SW 1271 (cell line): ENCODE measurements at places on chromosomes 4 and X.

DNA sequence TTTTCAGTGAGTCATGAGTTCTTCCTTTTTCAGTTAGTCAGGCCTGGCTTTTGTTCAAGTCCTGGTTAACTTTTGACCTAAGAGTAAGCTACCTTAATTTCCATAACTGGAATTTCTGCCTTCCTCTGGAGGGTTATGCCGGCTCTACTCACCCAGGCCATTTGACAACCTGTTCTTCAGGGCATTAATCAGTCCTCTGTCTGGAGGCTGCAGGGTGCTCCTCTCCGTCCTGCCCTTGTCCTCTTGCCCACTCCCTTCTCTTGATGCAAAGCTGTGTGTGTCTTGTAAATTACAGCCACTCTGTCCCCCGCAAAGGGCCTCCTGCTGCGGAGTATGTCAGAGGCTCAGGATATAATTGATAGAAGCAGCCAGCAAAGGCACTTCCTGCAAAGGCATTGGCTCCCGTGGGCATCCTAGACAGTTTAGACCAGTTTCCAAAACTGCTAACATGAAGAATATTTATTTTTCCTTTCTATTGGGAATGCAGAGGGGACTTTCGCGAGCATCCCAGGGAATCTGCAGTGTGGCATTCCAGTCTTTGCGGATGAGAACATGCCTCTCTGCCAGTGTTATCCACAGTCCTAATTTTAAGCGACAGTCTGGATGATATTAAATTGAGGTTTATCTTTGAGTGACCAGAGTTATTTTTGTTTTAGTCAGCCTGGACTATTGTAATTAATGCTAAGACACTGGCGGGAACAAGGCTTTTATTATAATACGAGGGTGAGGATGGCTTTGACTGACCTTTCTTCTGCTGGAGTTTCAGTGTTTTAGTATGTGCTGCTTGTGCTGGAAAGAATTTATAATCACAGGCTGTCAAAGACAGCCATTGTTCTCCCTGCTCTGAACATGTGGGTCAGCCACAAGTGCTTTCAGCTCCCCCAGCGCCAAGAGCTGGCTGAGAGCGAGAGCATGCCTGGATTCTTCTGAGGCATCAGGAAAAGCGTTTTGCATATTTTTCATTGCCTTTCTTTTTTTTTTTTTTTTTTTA, 74.2 kb downstream of the LIMCH1 start:
- DNase-seq = no peak

GRCh38 chr4:169064296-169064695, 54.2 kb upstream of the CBR4 start:
- DNase-seq = no peak

- DNase-seq = no peak
Measured at GRCh38 chr4:37549041-37549440, 137.1 kb downstream of the RELL1 start.

GRCh38 chr4:52015366-52015765, 4.8 kb downstream of the LRRC66 start:
- DNase-seq = no peak

DNA sequence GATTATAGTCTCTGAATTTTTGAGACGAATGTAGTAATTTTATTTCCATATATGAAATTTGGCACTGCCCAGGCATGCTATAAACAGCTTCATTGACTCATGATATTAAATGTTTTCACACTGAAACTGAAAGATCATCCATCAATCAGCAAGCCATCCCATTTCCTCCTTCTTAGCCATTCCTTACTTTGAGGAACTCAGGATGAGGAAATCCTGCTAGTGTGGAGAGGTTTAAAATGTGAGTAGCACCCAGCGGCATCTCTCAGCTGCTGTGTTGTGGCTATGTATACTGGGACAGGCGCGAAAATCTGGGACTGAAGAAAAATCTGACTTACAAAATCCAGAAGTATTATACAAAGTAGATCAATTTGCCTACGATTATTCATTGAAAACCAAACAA, 52.1 kb downstream of the PTCHD1 start:
- DNase-seq = no peak

- no peak for DNase-seq
Measured at GRCh38 chr4:109434007-109434971, 674 bp downstream of the SEC24B start.

DNA sequence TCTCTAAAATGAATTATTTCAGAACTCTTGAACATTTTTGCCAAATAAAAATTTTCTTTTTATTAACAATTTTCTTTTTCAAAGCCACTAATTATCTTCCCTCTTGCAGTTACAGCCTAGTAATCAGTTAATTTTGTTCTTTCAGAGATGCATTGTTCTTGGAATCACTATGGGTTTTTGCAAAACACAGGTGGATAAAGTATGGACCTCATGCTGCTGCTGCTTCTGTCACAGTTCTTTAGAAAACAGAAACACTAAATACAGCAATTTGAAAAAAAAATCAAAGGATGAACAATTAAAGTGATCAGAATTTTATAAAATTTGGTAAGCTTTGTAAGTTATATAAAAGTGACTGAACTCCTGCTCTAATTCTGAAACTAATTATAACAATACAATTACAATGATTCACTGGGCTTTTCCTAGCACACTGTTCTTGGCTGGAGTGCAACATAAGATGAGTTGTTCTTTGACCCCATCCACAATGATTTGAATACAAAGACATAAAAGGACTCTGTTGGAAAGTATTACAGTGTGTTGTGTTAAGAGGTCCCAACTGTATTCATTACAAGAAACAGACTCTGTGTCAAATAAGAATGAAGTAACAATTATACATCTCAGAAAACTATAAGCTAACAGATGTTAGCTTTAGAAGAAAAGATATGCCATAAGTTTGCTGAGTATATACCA, 59.4 kb upstream of the GK2 start:
- no peak for DNase-seq

DNA sequence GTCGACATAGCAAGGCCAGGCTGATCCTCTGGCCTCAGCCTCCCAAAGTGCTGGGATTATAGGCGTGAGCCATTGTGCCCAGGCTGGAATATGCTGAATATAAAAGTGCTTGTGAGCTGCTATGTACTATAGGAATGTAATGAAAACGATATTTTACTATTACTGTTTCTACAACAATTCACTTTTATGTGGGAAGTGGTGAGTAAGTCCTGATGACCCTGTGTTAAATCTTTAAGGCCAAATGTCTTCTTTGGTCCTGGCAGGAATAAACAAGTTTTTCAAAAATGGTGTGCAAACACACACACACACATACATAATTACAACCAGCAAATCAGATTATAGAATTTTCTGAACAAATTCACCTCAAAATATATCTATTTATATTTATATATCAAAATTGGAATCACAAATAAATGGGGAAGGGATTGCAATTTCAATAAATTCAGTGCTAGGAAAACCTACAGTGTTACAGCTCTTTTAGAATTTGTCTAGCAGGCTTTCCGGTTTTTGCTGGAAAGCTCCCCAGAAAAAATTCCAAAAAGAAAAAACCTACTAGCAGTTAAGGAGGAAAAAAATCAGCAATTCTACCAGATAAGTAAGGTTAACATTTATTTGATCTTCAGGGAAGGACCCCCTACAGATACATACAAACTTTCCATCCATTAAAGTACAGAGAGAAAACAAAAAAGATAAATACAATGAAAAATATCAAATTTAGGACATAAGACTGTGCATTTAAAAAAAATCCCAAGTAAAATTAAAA, 17.9 kb downstream of the SMIM14 start:
- no peak for DNase-seq

DNA sequence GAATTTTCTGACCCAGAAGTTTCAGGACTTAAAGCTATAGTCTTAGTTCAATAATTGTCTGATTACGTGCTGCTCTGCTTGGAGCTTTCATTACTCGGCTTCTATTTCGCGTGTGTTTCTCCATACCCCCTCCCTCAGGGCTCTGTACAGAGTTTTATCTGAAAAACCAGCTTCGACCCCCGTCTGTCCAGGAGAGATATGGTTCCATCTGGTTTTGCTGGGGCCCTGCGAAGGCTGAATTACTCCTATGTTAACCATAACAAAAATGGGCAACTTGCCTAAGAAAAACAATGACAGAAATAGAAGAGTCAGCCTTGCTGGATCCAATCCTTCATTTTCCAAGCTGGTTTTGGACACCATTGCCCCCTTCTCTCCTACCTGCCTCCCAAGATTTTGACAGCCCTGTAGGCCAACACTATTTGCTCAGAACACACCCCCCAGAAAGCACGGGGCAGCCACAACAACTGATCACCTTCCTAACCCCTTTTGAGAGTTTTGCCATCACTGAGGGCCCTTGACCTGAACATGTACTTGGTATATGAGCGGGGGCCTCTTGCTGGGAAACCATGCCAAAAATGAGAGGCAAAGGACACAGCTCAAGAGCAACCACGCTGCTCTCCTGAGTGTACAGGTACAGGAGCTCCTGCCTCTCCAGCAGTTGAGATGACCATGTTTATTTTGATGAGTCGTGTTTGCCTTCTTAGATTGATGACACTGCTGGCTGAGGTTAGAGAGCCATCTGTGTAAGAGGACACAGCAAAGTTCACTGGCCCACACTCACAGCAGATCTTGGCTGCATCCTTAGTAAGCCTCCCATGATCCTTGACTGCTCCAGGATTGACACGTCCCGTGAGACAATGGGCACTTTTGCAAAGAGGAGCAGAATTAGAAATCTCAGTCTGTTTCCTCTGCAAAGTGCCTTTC, 36.2 kb upstream of the ATP6AP2 start:
- no peak for DNase-seq

GRCh38 chr4:11138964-11139363, 289.7 kb downstream of the HS3ST1 start:
- no peak for DNase-seq

- no peak for DNase-seq
Measured at GRCh38 chr4:16659079-16659478, 239.4 kb downstream of the LDB2 start.

- DNase-seq = no peak
Measured at GRCh38 chr4:37993806-37994205, 33.6 kb downstream of the PTTG2 start.

DNA sequence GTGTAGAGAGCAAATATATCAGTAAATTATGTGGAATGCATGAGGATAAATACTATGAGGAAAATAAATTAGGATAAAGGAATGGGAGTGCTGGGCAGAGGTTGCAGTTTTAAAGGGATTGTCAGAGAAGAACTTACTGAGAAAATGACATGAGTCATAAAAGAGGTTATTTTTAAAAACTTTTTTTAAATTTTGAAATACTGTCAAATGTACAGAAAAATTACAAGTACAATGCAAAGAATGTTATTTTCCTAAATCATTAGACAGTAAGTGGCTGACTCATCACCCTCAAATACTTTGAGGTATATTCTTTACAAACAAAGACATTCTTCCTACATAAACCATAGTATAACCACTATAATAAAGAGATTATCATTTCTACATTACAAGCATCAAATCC, 29.8 kb upstream of the H2AZ1 start:
- DNase-seq = peak; percentile 15

DNA sequence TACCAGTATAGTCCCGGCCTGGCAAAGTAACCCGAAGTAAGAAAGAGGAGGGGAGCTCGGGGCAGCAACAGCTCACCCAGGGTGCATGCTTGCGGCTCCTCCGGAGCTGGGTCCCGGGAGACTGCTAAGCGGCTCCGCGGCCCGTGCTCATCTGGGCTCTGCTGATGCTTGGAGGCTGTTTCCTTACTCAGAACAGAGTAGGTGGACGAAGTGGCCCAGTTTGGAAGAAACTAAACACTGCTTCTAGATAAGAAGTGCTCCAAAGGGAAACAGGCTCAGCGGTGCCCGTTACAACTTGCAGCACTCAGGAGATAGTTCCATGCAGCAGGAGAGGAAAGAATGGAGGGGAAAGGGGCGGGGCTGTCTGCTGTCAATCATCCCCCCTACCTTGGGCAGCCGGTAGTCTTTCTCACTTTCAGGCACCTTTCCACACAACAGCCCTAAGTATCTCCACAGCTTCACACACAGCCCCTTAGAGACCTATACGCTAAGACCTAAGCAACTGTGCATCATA, at the start of gene COL4A6:
Gene COL4A6 (minus strand): TSS at position 313 of the 514 bp plus-strand sequence. CDS start 226 bp downstream, at position 87.
- no peak for DNase-seq

- peak; percentile 34 for DNase-seq
Measured at GRCh38 chr4:83285055-83285407, 433 bp upstream of the COQ2 start.

DNA sequence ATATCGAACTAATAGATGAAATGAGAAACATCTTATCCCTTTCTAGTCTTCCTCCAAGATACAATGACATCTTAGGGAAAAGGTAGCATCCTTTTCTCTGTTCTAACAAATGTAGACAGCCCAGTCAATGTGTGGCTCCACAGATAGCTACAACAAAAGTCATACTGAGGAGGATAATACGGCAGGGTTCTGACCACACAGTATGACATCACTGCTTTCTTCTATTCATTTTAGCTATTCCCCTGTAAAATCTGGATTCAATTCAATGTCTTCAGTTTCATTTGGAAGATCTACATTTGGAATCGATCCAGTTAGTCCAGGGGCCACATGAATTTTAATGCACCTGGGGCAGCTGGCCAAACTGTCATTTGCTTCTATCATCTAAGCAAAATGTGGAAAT, 51.4 kb downstream of the ENOX2 start:
- no peak for DNase-seq

DNA sequence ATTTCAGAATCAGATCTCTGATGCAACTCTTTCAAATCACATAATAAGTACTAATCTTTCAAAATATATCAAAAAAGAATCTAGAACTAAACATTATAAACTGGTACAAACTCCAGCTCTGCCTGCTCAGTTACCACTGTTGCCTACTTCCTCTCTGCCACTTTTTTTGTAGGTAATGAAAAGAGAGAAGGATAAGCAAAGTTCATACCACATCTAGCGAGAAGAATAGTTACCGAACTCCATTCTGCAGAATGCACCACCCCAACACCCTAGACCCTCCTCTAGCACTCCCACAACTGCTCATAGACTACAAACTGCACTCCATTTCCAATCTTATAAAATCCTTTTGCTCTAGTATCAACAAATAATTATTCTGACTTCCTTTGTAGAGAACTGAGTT, 19.7 kb upstream of the LRBA start:
- no peak for DNase-seq

DNA sequence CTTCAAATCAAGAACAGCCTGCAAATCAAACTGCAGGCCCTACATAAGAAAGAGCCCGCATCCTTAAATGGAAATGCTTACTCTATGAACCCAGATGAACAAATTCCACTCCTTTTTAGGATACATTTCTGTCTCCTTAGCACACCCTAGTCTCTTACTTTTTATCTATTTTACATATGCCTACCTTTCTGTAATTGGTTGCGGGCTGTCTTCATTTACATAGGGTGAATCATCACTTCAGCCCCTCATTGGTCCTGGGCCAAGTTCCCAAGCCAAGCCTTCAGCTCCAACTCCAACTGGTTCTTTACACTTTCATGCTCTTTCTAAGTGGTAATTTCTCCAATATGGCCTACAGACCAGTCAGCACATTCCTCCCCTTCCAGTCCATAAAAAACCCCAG, 219.3 kb downstream of the TRAM1L1 start:
- no peak for DNase-seq

GRCh38 chr4:76194325-76194724, 19.3 kb downstream of the SCARB2 start:
- peak; percentile 24 for DNase-seq

DNA sequence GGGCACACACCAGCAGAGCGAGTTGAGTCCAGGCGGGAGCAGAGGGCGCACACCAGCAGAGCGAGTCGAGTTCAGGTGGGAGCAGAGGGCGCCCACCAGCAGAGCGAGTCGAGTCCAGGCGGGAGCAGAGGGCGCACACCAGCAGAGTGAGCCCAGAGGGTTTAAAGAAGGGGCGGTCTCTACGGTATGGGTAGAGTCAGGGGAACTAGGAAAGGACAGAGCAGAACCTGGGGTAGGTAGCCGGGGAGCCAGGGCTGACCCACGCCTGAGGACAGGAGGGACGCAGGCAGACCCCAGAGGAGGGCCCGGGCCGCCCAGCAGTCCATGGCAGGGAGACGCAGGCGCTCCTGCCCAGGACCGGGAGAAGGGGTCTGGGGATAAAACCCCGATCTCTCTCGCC, 22.0 kb upstream of the ADRA2C start:
- no peak for DNase-seq
